Gastrocnemius medialis (tissue), 4 donors: ENCODE measurements at places on chromosomes 2 and 18.
A peak's percentile ranks its signal among the peaks of the same experiment; 100 is the strongest.

GRCh38 chr2:47344890-47345589 is 57.9 kb upstream of the MSH2 start:
- no peaks in the 10 kb centered on the region for H3K27me3 ChIP-seq
- H3K4me3 ChIP-seq: peak overlapping the region; percentile 42
- no peaks in the 10 kb centered on the region for H3K36me3 ChIP-seq
- no peak for DNase-seq
- H3K4me1 ChIP-seq: peaks cover 14% of the 10 kb centered on the region

GRCh38 chr2:12766421-12766879 is 49.7 kb downstream of the TRIB2 start:
- no peaks in the 10 kb centered on the region for H3K27me3 ChIP-seq
- no peak for DNase-seq
- no peaks in the 10 kb centered on the region for H3K4me1 ChIP-seq
- H3K36me3 ChIP-seq: no peaks in the 10 kb centered on the region
- H3K4me3 ChIP-seq: no peak overlapping the region
- no peak overlapping the region for H3K27ac ChIP-seq

- no peak for DNase-seq
- peaks cover 49% of the 10 kb centered on the region for H3K4me1 ChIP-seq
- no peak overlapping the region for H3K4me3 ChIP-seq
These were observed 94.0 kb downstream of the PLB1 start for GRCh38 chr2:28589746-28590463.

DNA sequence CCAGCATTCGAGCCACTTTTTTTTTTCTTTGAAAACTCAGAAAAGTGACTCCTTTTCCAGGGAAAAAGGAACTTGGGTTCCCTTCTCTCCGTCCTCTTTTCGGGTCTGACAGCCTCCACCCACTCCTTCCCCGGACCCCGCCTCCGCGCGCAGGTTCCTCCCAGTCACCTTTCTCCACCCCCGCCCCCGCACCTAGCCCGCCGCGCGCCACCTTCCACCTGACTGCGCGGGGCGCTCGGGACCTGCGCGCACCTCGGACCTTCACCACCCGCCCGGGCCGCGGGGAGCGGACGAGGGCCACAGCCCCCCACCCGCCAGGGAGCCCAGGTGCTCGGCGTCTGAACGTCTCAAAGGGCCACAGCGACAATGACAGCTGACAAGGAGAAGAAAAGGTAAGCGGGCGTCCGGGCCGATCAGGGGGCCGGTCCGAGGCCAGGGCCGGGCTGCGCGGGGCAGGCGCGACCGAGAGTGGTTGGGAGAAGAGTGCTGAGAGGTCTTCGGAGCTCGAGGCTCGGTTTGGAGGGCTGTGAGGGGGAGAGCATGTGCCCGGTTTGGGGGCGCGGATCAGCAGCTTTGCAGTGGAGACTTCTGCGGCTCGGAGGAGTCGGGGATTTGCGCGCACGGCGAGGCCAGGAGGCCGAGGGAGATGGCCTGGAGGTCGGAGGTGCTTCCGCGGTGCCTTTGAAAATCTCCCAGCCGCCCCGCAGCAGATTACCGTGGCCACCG is 502 bp downstream of the EPAS1 start:
- peak overlapping the region; percentile 91 for H3K27ac ChIP-seq
- H3K4me1 ChIP-seq: peaks cover 23% of the 10 kb centered on the region
- no peaks in the 10 kb centered on the region for H3K27me3 ChIP-seq
- no peaks in the 10 kb centered on the region for H3K36me3 ChIP-seq
- peak overlapping the region; percentile 91 for H3K4me3 ChIP-seq

DNA sequence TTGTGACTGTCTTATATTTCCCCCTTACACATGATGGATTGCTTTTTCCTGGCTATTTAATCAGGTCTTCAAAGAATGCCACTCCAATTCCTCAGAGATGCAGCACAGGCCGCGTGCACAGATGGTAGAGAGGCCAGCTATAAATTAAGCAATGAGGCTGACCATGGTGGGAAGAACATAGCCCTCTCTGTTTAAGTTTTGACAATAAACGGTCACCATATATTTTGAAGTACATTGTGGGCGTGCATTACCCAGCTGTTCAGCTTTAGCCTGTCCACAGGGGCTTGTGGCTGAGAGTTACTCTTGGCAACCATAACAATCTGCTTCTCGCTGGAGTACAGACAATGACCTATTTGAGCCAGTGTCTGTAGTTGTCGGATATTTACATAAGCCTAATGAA is 730.8 kb downstream of the DCC start:
- H3K36me3 ChIP-seq: no peaks in the 10 kb centered on the region
- no peaks in the 10 kb centered on the region for H3K27me3 ChIP-seq
- H3K4me1 ChIP-seq: no peaks in the 10 kb centered on the region
- H3K27ac ChIP-seq: no peak overlapping the region
- H3K4me3 ChIP-seq: no peak overlapping the region

DNA sequence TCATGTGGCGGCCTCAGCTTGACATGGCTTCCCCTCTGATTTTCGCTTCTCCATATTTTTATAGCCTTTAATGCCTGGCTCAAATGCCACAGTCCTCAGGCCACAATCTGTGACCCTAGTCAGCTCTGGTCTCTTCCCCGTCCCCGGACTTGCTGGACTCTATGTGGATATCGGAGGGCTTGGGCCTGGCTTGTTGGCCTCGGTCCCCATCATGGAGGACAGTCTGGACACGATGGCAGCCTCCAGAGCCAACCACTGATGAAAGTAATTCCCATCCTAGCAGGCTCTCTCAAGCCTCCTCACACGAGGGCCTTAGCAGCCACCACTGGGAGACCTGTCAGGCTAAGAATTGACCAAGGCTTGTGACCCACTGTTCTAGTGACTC is 61.6 kb downstream of the LPIN1 start:
- no peak for DNase-seq
- H3K36me3 ChIP-seq: peaks cover 2% of the 10 kb centered on the region
- H3K4me1 ChIP-seq: peaks cover 53% of the 10 kb centered on the region
- H3K27me3 ChIP-seq: no peaks in the 10 kb centered on the region

GRCh38 chr2:57370882-57371585 is 675.6 kb upstream of the VRK2 start:
- peaks cover 4% of the 10 kb centered on the region for H3K4me1 ChIP-seq
- H3K27me3 ChIP-seq: no peaks in the 10 kb centered on the region
- no peaks in the 10 kb centered on the region for H3K36me3 ChIP-seq
- peak overlapping the region; percentile 30 for H3K27ac ChIP-seq
- no peak overlapping the region for H3K4me3 ChIP-seq

- H3K27ac ChIP-seq: no peak overlapping the region
- no peaks in the 10 kb centered on the region for H3K36me3 ChIP-seq
- H3K27me3 ChIP-seq: no peaks in the 10 kb centered on the region
- H3K4me1 ChIP-seq: no peaks in the 10 kb centered on the region
These were observed 11.6 kb upstream of the RBM44 start for GRCh38 chr2:237786936-237787335.

- DNase-seq: no peak
- H3K36me3 ChIP-seq: no peaks in the 10 kb centered on the region
- no peaks in the 10 kb centered on the region for H3K4me1 ChIP-seq
- no peak overlapping the region for H3K27ac ChIP-seq
These were observed 75.8 kb upstream of the ZEB2 start for GRCh38 chr2:144595686-144596072.

GRCh38 chr2:8475349-8476031 is 206.4 kb upstream of the ID2 start:
- H3K27me3 ChIP-seq: no peaks in the 10 kb centered on the region
- H3K36me3 ChIP-seq: no peaks in the 10 kb centered on the region
- no peak overlapping the region for H3K27ac ChIP-seq
- no peak for DNase-seq

- no peaks in the 10 kb centered on the region for H3K4me1 ChIP-seq
- H3K27ac ChIP-seq: no peak overlapping the region
- no peak for DNase-seq
- no peaks in the 10 kb centered on the region for H3K27me3 ChIP-seq
- H3K4me3 ChIP-seq: no peak overlapping the region
These were observed 579.0 kb downstream of the PLCL1 start for GRCh38 chr2:198383392-198383791.

- peaks cover 38% of the 10 kb centered on the region for H3K4me1 ChIP-seq
- no peaks in the 10 kb centered on the region for H3K36me3 ChIP-seq
- DNase-seq: no peak
- H3K27me3 ChIP-seq: no peaks in the 10 kb centered on the region
- peak overlapping the region; percentile 86 for H3K27ac ChIP-seq
- H3K4me3 ChIP-seq: no peak overlapping the region
These were observed 20.1 kb downstream of the PLEKHB2 start for GRCh38 chr2:131125195-131125757.

- H3K27me3 ChIP-seq: no peaks in the 10 kb centered on the region
- no peak for DNase-seq
- H3K4me1 ChIP-seq: peaks cover 3% of the 10 kb centered on the region
- H3K4me3 ChIP-seq: no peak overlapping the region
- H3K27ac ChIP-seq: no peak overlapping the region
These were observed 120.9 kb downstream of the FAM210A start for GRCh38 chr18:13605477-13605876.

DNA sequence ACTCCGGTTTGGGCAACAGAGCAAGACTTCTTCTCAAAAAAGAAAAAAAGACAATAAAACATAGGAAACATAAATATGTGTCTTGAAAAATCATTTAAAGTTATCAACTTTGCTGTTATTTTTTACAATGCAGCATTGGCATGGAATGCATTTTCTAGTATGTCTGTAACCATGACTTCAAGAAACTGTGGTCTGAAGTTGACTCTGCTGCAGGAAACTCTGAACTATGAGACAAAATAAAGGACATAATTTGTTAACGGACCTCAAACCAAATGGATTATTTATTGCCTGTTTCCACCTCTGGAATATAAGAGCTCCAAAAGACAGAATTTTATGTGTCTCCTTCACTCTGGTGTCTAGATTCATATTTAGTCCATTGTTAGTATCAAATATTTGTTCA is 79.1 kb downstream of the TRIB2 start:
- no peak for DNase-seq
- H3K27me3 ChIP-seq: no peaks in the 10 kb centered on the region
- no peak overlapping the region for H3K4me3 ChIP-seq
- no peak overlapping the region for H3K27ac ChIP-seq
- peaks cover 14% of the 10 kb centered on the region for H3K4me1 ChIP-seq

DNA sequence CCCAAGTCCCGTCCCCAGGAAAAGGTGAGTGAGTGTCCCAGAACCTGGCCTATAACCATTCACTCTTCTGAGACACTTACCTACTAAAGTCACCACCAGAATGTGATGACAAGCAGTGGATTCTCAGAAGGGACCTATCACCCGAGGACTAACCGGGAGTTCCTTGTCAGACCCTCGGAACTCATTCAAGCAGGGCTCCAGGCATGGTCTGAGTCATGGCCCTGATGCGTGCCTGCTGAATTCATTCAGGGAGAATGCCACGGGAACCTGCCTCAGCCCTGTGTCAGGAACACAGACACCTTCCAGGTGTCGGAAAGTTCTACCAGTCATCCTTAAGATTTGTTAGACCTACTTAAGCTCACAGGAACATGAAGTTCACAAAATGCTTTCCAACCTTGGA is 29.8 kb downstream of the ALPK2 start:
- H3K27ac ChIP-seq: no peak overlapping the region
- no peak for DNase-seq
- peaks cover 13% of the 10 kb centered on the region for H3K4me1 ChIP-seq

DNA sequence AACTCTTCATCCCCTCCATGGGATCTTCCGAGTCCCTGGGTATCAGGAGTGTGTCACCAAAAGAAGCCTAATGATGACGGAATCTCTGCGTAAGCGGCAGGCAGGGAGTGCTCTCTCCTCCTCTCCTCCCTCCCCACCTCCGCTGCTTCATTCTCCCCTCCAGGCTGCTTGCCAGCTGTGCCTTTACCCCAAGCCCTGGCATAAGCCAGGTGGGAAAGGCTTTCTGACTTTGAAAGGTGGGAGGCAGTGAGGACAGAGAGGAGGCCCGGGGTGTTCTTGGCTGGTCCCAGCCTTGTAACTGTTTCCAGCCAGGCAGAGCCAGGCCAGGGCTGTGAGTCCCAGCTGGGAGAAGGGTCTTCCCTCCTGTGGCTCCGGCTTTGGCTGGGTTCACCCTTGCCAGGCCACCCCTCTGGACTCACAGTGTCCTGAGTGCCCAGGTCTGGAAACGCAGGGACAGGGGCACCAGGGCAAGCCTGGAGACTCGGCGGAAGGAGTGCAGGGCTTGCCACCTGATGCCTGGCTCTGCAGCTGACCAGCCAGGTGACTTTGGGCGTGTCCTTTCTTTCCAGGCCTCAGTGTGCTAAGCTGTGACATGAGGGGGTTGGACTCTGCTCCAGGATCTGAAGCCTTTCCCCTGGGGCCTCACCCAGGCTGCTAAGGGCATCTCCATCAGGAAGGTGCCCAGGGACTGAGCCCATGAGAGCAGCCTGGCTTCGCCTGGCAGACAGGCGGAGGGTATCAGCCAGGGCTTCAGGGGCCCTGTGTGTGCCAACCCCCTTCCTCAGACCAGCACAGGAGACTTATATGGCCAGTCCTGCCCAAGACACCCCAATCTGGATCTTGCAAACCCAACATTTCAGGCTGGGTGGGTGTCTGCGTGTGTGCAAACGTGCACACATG is 32.7 kb upstream of the HPCAL1 start:
- H3K27me3 ChIP-seq: no peaks in the 10 kb centered on the region
- DNase-seq: peak; percentile 8

DNA sequence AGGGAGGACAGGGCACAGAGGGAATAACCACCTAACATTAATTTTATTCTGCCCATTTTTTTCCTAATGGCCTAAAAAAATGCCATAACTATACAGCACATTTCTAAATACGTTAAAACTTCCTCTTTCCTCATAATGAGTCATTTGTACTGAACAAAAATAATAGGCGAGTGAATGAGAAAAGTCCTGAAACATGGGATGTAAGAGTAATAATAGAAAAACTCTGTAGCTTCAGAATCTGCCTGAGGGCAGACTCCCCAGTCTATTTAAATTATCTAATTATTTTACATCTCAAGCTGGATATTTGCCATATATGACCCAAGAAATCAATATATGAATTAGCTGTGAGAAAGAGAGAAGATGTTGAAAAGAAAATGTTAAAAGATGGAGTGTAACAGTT is 285.1 kb downstream of the TMX3 start:
- DNase-seq: no peak
- no peak overlapping the region for H3K4me3 ChIP-seq
- no peaks in the 10 kb centered on the region for H3K4me1 ChIP-seq
- H3K27me3 ChIP-seq: no peaks in the 10 kb centered on the region
- no peaks in the 10 kb centered on the region for H3K36me3 ChIP-seq
- H3K27ac ChIP-seq: no peak overlapping the region

DNA sequence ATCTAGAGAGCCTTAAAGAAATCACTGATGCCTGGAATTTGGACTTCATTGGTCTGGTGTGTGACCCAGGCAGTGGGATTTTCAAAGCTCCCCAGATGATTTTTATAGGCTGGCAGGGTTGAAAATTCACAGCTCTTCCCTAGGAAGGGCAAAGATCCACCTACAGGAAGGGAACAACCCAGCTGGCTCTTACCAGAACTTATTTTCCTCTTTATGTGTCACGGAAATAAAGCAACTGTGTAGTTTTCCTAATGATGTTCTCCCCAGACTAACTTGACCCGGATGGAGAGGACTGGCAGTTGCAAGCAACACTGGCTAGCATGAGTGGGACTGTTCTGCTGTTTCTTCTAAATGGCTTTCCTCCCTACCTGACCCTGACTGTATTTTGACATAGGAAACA is 235.6 kb downstream of the ALPK2 start:
- no peaks in the 10 kb centered on the region for H3K36me3 ChIP-seq
- no peak overlapping the region for H3K4me3 ChIP-seq
- H3K27me3 ChIP-seq: no peaks in the 10 kb centered on the region
- peaks cover 20% of the 10 kb centered on the region for H3K4me1 ChIP-seq
- peak overlapping the region; percentile 87 for H3K27ac ChIP-seq
